Retinal pigment epithelial cell (primary cell): ENCODE measurements at places on chromosomes 11 and 22.

GRCh38 chr11:87425943-87426342 is 388.2 kb downstream of the TMEM135 start:
- no peak for DNase-seq

DNA sequence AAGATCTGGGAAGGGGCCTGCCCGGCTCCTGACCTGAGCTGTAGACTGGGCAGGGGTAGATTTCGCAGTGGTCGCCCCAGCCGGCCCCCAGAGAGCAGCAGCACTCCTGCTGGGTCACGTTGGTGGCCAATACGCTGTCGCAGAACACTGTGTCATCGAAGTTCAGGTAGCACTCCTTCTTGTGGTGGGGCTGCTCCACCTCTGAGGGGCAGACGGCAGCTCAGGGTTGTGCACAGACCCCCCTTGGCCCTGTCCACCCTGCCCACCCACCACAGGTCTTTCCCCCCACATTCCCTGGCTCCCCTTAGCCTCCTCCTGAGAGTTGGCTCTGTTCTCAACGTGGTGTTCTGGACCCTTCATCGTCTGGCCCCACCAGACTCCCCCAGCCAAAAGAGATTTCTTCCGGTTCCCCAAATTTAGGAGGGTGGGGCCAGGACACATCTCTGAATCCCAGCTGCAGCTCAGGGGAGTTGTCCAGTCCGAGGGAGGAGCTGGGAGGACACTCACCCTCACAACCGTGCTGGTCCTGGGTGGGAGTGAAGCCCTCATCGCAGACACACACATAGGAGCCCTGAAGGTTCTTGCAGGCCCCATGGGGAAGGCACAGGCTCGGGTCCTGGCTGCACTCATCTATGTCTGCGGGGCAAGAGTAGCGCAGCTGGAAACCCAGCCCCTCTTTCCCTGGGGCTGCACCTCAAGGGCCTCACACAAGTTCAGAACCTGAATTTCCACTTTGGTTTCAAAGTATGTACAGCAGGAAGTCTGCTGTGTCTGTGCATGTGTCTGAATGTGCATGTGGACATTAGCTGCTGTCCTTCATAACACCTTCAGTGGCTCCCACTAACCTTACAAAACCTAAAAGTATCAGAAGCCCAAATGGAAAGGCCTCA is 16.5 kb downstream of the SCYL1 start:
- no peak for DNase-seq

GRCh38 chr11:38305682-38306081 is 1707.6 kb upstream of the RAG2 start:
- DNase-seq, result no peak

DNA sequence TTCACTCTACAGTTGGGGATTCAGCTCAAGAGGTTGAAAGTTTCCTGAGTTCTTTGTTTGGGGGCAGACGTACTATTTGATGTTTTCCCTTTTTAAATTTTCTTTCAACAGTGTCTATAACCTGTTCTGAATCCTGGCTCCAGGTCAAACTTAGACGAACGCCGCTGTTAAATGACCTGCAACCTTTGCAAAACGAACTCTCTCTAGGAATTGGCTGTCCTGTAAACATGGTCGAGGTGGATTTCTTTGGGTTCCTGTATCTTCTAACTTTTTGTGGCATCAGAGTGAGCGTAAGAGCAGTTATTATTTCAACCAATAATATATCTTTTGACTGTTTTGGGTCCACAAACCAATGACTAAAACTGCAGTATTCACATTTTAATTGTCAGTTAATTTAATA is 1.6 kb downstream of the OOSP4A start:
- no peak for DNase-seq

DNA sequence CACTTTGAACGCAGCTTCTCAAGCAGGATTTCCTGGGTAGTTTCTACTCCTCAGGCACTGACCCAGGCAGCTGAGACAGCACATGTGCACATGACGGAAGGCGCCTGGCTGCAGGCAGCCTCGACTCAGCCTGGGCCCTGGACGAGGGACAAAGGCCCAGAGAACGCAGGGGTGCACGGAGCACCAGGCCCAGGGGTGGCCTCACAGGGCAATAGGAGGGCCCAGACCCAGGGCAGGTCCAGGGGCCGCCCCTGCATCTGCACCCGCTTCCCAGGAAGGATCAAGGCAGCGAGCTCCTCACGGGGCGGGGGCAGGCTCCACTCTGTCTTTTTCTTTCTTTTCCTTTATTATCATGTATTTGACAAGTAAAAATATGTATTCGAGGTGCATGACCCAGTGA is 208.4 kb downstream of the BRD1 start:
- no peak for DNase-seq

DNA sequence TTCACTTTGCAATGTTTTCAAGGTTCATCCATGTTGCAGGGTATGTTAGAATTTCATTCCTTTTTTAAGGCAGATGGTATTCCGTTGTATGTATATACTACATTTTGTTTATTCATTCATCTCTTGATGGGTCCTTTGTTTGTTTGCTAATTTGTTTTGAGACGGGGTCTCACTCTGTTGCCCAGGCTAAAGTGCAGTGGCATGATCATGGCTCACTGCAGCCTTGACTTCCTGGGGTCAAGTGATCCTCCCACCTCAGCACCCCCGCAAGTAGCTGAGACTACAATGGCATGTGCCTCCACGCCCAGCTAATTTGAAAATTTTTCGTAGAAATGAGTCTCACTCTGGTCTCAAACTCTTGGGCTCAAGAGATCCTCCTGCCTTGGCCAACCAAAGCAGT is 6.2 kb downstream of the UVRAG start:
- no peak for DNase-seq

DNA sequence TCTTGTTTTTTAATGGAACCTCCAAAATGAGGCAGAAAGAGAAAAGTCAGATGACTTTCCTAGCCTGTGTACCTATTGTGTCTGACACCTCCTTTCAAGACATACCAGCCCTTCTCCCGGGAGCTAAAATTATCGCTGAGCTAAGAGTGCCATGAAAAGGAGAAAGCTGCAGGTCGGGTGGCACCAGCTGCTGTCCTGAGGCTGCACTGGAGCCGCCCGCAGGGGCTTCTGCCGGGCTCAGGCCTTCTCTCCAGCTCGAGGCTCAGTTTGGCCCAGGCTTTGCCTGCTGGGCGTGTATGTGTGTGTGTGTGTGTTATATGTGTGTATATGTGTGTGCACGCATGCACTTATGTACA is 27.7 kb upstream of the RAB1B start:
- DNase-seq, result no peak

GRCh38 chr11:119941636-119942411 is 196.1 kb downstream of the TRIM29 start:
- no peak for DNase-seq

DNA sequence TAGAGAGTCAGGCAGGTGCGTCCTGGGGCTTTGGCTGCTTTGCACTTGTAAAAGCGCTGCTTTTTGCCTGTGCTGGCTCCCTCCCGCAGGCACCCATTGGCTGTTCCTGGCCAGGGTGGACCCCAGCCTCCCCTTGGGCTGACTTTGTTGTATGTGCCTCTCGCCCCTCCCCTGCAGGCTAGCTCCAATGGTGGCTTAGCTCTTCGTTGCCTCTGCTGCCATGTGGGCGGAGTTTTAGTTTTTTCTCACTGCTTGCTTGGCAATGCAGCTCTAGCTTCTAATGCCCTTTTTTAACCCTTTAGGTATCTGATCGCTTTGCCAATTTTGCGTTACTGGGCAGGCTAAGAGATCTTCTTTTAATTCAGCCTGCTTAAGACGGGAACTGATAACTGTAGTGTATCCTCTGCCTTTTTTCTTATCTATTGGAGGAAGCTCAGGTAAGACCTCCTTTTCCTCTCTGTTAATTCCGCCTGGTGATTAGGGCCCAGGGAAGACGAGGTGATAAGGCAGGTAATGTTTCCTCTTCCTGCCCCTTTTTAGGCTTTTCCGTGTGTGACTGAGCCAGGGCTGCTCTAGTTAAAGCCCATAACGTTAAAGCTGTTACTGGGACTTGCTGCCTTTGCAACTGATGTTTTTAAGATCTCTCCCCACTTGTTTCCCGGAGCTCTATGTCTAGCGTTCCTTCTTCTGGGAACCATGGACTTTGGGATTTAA is 11.7 kb upstream of the GLYATL1 start:
- peak; percentile 63 for DNase-seq

GRCh38 chr22:20528405-20528978 is 21.1 kb downstream of the MED15 start:
- no peak for DNase-seq

DNA sequence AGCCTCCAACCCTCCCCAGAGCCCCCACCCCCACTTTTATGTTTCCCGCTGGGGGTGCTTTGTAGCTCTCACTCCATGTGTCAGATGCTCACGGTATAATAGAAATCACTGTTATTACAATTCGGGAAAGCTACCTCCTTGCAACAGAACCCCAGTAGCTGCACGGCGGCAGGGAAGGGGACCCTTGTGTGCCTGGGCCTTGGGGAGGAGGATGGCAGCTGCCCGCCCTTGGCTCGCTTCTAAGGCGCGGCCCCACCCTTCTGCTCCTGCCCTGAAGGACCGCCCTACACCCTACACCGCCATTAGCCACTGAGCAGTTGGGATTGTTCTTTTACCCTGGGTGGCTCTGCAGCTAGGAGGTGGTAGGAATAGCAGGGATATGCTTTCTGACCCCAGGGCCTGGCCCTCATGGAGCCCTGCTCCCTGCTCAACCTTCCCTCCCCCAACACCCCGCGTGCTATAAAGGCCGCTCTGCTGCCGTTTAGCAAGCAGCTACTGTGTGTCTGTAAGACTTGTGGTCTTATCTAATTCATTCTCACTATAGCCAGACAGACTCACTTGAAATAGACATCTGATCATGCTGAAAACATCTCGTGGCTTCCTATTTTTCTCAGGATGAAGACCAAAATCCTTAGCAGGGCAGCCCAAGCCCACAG is 219.7 kb downstream of the CEP164 start:
- DNase-seq, result no peak

- no peak for DNase-seq
These were observed 9.0 kb upstream of the MALAT1 start for GRCh38 chr11:65489706-65490320.

DNA sequence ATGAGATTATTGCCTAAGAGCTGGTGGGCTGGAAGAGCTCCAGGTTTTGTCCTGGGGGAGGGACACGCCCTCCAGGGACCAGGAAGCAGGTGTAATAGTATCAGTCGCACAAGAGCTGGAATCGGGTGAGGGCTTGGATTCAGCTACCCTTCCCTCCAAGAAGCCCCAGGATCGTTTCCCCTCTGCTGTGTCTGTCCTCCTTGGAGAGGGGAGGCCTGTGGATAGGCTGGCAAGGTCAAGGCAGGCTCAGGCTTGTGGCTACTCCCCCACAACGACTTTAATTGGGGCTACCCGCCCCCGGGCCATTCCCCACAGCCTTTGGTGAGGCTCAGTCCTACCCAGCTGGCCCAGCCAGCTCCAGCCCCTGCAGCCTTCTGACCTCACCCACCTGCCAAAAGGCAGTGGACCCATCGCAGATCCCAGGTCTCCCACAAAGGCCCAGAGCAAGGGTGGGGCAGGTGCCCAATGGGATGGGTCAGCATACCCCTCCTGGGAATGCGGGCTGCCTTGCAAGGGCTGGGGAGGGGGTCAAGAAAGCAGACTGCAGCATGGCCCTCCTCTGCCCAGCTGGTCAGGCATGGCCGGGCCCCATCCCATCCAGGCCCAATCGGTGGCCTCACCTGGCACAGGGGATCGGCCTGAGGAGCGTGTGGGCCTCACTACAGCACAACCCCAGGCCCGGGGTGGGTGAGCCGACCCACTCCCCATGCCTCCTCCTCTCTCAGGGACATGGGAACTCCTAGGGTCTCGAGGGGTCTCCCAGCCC is 1.0 kb downstream of the CTSD start:
- DNase-seq, result no peak

DNA sequence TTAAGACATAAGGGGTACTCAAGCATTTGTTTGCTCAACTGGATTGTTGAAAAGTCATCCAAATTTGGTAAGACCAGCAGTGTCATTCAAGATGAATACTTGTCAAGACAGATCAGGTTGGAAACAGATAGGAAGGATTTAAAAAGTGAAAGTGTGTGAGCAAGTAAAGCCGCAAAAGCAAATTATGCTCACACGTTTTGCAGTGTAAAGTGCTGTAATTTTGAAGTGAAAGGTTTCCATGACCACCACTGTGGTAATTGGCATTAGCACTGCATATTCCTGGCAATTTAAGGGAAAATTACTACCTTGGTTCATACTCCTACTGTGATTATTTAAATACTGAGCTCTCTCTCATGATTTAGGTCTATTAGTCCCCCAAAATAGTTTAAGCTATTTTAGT is 704.1 kb upstream of the CCDC179 start:
- no peak for DNase-seq

- no peak for DNase-seq
These were observed 2.3 kb downstream of the GAB2 start for GRCh38 chr11:78415338-78415737.

GRCh38 chr11:71223081-71223405 is 29.3 kb downstream of the SHANK2 start:
- no peak for DNase-seq

DNA sequence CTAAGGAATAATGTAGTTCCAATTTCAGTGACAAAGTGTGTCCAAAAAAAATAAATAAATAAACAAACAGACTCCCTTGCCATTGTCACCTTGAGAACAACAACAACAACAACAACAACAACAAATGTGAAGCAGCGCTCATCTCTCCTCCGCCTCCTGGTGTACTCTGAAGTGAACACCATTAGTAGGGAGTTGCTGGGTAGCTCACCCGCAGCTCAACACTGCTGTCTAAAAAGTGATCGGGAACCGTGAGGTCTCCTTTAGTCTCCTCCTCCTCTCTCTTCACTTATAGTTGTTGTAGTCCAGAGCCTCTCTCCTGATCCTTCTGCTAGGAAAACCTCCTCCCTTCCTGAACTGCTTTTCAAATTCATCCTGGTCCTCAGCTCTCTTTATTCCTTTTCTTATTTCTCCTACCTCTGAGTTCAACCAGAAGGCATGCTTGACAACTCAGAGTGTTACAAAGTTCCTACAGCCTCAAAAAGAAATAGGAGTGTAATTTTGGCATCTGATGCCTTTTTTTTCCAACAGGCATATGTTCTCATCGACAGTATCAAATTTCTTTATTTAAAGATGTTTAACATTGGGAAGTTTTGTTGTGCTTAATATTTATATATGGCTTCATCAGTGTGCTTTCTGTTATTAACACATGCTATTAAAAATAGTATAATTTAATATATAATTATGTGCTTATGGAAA is 215.1 kb downstream of the PGR start:
- DNase-seq, result no peak

- no peak for DNase-seq
These were observed 723 bp downstream of the HSCB start for GRCh38 chr22:28742562-28742962.

- DNase-seq, result no peak
These were observed 10.5 kb downstream of the DNAJB13 start for GRCh38 chr11:73961321-73961720.

GRCh38 chr11:73291781-73292524 is 16.1 kb upstream of the ARHGEF17 start:
- no peak for DNase-seq

DNA sequence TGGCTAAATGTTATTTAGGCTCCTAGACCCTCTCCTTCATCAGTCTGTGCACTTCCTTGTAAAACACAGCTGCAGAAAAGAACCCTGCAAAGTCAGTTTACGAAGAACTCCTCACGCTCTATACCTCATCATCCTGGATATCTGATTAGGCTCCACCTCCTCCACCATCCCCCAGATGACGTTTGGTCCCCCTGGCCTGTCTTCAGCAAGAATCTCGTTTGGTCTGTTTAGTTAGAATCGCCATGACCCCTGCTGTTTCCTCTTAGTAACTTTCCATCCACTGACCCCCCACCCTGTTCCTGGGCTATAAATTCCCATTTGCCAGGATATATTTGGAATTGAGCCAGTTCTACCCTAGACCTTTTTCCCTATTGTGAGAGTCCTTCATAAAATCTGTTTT is 214.1 kb downstream of the OPCML start:
- DNase-seq, result no peak

- DNase-seq, result peak; percentile 65
These were observed 76.9 kb downstream of the KCNJ1 start for GRCh38 chr11:128790196-128790595.

- no peak for DNase-seq
These were observed 5.7 kb upstream of the APOBEC3A start for GRCh38 chr22:38951734-38952133.
